ENCODE measurements at places on chromosomes 11 and 22.
A peak's percentile ranks its signal among the peaks of the same experiment; 100 is the strongest.

DNA sequence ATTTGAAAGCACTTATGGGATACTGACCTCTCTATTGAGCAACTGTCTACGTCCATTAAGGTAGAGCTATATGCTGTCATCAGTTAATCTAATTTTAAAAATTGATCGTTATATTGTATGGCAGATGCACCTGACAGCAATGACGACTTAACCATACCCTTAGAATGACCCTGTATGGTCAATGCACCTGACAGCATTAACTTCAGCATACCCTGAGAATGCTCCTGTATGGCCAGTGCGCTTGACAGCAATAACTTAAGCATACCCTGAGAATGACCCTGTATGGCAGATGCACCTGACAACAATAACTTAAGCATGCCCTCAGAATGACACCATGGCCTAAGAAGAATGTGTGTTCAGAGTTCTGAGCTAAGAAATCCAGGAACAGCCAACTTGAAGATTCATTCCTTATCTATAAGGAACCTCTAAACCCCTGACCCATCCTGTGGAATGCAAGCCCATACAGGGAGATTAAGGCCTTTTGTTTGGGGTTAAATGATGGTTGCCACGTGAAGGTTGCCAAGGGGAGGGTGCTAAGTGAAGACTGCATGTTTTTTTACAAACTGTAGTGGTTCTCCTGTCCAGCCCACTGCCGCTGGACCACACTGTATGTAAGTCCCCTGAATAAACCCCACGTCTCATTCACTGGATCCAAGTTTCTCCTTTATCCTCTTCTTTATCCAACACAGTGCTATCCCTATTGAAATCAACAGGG lies 138.3 kb downstream of the GUCY1A2 start:
- peak; percentile 29 for DNase-seq

GRCh38 chr22:45945621-45946106 lies 31.3 kb downstream of the WNT7B start:
- no peak for DNase-seq

DNA sequence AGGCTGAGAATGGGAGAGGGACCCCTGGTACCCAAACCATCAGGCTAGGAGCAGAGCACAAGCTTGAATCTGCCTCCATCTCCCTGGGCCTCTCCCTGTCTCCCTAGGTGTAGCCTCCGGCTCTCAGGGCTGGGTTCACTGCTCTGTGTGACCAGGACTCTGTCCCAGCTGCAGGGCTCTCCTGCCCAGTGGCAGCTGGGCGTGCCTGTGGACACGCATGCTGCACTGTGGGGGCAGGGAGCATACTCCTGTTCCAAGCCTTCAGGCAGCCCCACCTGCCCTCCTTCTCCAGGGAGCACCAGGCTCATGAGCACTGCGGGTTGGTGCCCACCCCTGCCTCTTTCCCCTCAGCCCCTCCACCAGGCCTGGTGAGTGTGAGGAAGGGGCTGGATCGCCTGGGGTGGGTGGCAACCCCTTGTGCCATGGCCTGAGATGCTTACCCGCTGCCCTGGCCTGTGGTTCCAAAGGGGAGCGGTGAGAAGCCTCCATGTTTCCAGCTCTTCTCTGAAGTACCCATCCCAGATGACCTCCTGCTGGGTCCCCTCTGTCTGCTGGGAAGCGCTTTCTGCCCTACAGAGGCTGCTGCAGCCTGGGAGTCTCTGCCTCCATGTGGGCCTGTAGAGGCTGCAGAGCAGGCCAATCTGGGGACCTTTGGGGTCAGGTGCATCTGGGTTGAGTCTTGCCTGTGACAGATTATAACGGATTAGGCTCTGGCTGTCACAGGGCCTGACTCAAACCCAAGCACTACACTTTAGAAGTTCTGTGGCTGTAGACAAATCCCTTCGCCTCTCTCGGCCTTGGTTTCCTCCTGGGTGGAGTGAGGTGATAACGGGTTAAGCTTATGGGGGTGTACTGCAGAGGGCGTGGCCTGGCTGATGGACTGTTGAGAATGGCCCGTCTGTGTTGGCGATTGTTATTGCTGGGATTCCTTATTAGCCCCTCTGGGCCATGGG lies 43.7 kb downstream of the WNT11 start:
- DNase-seq = no peak

- DNase-seq = no peak
Measured at GRCh38 chr11:133506551-133507094, 25.7 kb downstream of the OPCML start.

GRCh38 chr11:21511835-21512440 lies 680.9 kb upstream of the ANO5 start:
- peak; percentile 87 for DNase-seq

- DNase-seq = no peak
Measured at GRCh38 chr11:128707681-128708080, 13.8 kb downstream of the FLI1 start.

- no peak for DNase-seq
Measured at GRCh38 chr11:107040433-107041087, 22.3 kb upstream of the GUCY1A2 start.

DNA sequence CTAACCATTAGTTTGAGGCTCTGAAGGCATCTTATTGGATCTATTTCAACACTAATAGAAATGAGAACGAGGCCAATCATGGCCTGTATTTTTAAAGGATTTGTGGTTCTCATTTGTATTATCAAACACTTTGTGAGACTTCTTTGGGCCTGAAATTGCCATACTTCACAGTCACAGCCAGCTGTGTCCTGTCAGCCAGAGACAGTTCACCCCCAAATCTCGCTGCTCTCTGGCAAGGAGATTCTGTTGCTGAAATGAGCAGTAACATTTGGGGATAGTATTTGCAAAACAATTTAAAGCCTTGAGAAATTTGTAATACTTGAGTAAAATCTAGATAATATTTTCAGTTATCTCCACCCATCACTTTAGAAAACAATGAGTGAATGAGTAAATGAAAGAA lies 26.9 kb upstream of the TENM4 start:
- DNase-seq = no peak

GRCh38 chr11:122158171-122158570 lies 42.2 kb upstream of the BLID start:
- no peak for DNase-seq

- no peak for DNase-seq
Measured at GRCh38 chr22:38126928-38127668, 16.6 kb upstream of the BAIAP2L2 start.

DNA sequence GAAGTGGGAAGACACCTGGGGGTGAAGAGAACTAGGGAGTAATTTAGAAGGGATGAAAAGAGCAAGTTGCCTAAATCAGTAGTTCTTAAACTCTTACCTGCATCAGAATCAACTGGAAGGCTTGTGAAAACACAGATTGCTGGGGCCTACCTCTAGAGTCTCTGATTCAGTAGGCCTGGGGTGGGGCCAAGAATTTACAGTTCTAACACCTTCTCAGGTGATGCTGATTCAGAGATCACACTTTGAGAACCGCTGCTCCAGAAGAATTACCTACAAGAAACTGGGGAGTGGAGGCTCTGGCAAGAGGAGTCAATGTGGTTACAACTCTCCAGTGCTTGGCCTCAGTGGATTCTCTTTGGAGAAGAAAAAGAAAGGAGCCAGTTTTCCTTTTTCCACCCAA lies 128.7 kb downstream of the C11orf58 start:
- no peak for DNase-seq

DNA sequence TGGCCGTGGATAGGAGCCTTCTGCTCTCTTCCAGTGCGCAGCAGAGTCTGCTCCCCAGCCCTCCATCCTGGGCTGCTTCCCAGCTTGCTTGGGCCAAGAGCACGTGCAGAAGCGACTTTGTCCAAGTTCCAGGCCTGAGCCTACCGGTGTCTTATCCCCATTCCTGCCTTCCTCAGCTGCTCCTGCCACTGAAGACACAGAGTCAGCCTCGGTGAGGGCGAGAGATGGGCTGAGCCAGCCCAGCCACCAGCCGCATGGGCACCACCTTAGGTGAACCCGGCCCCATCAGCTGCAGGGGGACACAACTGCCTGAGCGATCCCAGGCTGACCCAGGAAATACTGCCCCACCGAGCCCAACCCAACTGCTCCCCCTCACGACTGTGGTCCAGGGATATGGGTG lies 847.8 kb downstream of the TBC1D22A start:
- no peak for DNase-seq

- no peak for DNase-seq
Measured at GRCh38 chr11:112627588-112628045, 333.6 kb upstream of the NCAM1 start.

- DNase-seq = no peak
Measured at GRCh38 chr11:104823657-104824056, 74.6 kb downstream of the CASP12 start.

DNA sequence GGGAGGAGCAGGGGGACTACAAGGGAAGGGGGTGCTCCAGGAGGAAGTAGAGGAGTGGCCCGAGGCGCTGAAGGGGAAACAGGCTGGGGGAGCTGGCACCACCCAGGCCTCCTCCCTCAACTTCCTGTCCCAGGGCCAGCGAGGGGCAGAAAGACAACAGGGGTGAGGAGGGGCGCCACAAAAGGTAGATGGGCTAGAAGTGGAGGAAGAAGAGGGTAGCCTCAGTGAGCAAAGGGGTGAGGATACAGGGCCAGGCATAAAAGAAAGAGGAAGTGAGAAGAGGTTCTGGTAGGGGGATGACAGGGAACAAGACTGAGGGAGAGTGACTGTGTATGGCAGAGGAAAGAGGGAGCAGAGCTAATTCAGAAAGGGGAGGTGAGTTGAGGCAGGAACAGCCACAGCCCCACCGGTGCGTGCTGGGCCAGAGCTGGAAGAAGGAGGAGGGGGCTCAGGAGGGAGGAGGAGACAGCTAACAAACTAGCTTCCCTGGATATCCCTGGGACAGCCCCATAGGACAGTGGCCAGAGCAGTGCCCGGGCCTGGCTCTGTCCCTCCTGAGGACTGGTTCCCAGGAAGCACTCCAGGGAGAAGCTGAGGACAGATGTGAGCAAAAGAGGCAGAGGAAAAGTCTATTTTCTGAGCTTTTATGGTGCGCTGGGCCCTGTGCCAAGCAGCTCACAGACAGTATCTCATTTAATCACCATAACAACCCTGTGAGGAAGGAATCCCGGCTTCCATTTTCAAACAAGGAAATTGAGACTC lies 8.5 kb downstream of the DCHS1 start:
- DNase-seq = peak; percentile 51

DNA sequence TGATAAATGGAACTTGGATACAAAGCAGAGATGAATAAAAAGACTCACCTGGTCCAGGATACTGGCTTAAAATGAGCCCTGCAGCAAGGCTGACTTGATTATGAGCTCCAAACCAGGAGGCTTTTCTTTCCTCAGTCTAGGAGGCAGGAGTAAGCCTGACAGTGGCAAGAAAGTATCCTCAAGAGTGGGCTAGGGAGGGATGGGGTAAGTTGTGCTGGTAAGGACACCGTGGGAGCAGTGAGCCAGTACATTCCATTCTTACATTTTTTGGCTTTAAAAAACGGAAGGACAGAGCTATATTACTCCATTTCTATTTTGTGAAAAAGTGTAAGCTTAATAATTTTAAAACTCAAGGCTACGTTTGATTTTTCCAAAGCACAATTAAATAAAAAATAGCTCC lies 187.1 kb upstream of the DDI1 start:
- DNase-seq = no peak

- peak; percentile 86 for DNase-seq
Measured at GRCh38 chr11:75450826-75451821, 18.1 kb upstream of the KLHL35 start.

- peak; percentile 33 for DNase-seq
Measured at GRCh38 chr11:15937601-15938120, 418.7 kb downstream of the SOX6 start.

- DNase-seq = no peak
Measured at GRCh38 chr11:63985812-63986155, 454 bp upstream of the OTUB1 start.

GRCh38 chr22:49993649-49994360 lies 18.8 kb downstream of the IL17REL start:
- no peak for DNase-seq

- no peak for DNase-seq
Measured at GRCh38 chr11:115518983-115519628, 14.9 kb upstream of the CADM1 start.

GRCh38 chr11:45872651-45873356 lies 12.6 kb upstream of the MAPK8IP1 start:
- peak; percentile 91 for DNase-seq

GRCh38 chr11:98423933-98424332 lies 596.8 kb upstream of the CNTN5 start:
- no peak for DNase-seq

GRCh38 chr22:31128156-31128555 lies 5.4 kb downstream of the INPP5J start:
- DNase-seq = no peak

DNA sequence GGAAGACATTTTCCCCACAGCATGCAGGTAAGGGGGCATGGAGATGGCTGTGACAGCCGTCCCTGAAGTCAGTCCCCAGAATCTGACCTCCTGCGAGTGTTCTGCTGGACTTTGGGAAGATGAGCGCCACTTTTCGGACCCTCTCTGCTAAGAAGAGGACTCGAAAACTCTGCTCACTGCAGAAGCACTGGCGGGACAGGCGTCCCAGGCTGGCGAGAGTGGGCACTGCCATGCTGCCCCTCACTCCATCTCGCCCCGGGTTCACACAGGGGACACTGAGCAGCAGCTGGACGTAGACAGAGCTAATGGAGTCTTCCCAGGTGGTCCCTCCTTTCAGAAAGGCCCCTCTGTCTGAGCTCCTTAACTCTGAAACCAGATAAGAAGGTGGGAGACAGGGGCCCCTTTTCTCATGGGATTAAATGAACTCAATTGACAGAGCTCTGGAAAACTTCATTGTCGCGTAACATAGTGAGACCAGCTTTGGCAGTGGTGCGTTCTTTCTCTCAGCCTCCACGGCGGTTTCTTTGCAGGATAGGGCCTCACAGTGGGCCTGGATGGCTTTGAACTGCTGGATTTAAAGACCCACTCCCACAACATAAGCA lies 4.8 kb downstream of the ADAMTS8 start:
- DNase-seq = no peak

DNA sequence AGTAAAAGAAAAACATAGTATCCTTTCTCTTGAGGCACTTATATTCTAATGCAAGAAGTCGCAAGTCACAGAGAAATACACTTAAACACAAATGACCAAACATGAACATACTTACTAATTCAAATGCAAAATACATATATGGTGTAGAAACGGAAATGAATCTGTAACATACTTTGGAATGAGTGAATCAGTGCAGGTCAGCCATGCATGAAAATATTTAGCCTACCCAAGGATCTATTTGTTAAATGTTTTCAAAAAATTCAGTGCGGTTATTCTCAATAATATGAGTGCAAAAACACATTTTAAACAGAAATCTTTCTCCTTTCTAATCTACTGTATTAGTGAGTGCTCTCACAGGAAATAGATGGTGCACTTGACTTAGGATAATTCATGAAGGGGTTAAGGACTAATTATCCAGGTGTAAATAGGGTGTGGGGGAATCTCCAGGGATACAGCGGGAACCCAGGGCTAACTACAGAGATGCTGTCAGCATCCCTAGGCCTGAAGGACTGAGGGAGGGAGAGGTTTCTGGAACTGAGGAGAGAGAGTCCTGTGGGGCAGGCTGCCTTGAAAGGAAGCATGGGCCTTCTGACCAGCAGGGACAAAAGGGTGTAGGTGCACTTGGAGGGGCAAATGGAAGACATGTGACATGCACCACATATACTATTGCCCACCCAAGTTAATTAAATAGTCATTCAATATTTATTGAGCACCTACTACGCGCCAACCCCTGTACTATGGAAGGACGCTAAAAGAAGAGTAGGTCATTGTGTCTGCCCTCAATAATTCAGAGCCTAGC lies 139.2 kb downstream of the MAML2 start:
- DNase-seq = no peak

Data from iPS-NIHi11 (cell line).